DND-41 (cell line): ENCODE measurements at places on chromosomes 12 and 14.

- H3K4me3 ChIP-seq, result no peak overlapping the region
- no peak for DNase-seq
- no peaks in the 10 kb centered on the region for H3K4me1 ChIP-seq
- H3K36me3 ChIP-seq, result no peaks in the 10 kb centered on the region
Measured at GRCh38 chr14:104364830-104365229, 214.7 kb upstream of the C14orf180 start.

DNA sequence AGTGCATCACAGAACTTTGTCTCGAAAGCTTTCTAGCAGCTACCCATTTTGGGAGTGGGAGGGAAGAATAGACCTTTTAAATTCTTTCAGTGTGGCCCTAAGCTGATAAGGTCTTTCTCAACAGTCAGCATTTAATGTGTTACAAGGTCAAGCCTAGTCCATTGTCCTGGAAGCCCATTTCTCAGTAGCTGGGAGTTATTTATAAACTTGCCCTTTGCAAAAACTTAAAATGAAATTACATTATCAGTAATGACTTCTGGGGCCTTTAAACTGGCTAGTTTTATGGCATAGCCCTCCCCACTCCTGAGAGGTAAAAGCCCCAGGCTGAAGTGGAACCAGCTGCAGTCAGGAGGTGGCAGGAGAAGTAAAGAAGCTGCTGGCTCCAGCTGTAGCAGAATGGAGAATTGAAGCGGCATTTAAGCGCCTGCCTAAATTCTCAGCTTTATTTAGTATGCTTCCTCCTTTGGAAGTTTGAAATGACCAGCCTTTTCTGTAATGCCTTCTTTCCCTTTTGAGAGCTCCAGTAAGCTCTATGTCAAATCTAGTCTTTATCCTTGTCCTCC, 12.4 kb downstream of the COPZ1 start:
- H3K4me1 ChIP-seq, result no peaks in the 10 kb centered on the region
- H3K27me3 ChIP-seq, result no peaks in the 10 kb centered on the region
- no peak for DNase-seq
- no peak overlapping the region for H3K4me3 ChIP-seq

DNA sequence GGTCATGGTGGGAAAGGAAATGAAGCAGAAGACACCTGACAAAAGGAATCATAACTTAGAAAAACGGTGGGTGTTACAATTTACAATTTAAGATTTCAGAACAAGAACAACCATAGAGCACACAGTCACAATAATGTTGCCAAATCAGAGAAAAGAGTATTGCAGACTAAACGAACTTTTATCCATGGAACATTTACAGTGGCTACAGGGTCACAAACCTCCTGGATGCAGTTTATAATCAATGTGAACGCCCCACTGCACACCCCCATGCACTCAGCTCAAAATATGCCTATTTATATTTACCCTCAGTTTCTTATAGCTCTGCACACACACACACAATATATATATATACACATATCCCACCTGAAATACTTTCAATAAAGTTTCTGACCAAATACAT, 8.0 kb downstream of the KRR1 start:
- H3K27me3 ChIP-seq, result no peaks in the 10 kb centered on the region
- H3K4me3 ChIP-seq, result no peak overlapping the region
- DNase-seq, result no peak
- peaks cover 94% of the 10 kb centered on the region for H3K36me3 ChIP-seq
- H3K27ac ChIP-seq, result no peak overlapping the region
- peaks cover 11% of the 10 kb centered on the region; the same call in 1 of the 2 replicates for H3K4me1 ChIP-seq

GRCh38 chr12:109247831-109248654, 61.0 kb downstream of the FOXN4 start:
- no peaks in the 10 kb centered on the region for H3K36me3 ChIP-seq
- H3K4me3 ChIP-seq, result no peak overlapping the region
- no peaks in the 10 kb centered on the region; the same call in 1 of the 2 replicates for H3K4me1 ChIP-seq
- H3K27ac ChIP-seq, result no peak overlapping the region
- no peak for DNase-seq

GRCh38 chr14:23916004-23916403, 37.6 kb upstream of the DHRS4 start:
- H3K36me3 ChIP-seq, result no peaks in the 10 kb centered on the region
- no peaks in the 10 kb centered on the region for H3K4me1 ChIP-seq
- no peak overlapping the region for H3K27ac ChIP-seq
- no peak for DNase-seq

- no peak overlapping the region for H3K27ac ChIP-seq
- no peak for DNase-seq
- H3K27me3 ChIP-seq, result no peaks in the 10 kb centered on the region
Measured at GRCh38 chr14:94367347-94368242, 20.8 kb downstream of the SERPINA1 start.

DNA sequence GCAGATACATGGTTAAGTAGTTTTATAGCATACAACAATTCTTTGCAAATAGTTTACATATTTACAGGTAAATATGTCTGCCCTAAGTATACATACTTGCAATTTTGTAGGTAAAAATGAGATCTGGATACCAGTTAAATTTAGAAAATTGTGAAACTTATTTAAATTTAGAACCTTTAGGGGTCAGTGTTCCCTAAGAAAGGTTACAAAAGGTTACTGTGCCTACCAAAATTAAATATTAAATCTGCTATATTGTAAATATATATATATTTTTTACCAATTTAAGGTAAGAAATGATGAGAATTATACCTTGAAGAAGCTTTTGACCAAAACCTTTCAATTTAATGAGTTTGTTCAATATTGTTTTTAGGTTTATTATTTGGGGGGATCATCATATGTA, 54.0 kb downstream of the MIPOL1 start:
- H3K4me3 ChIP-seq, result no peak overlapping the region
- no peaks in the 10 kb centered on the region for H3K4me1 ChIP-seq
- no peaks in the 10 kb centered on the region for H3K27me3 ChIP-seq

DNA sequence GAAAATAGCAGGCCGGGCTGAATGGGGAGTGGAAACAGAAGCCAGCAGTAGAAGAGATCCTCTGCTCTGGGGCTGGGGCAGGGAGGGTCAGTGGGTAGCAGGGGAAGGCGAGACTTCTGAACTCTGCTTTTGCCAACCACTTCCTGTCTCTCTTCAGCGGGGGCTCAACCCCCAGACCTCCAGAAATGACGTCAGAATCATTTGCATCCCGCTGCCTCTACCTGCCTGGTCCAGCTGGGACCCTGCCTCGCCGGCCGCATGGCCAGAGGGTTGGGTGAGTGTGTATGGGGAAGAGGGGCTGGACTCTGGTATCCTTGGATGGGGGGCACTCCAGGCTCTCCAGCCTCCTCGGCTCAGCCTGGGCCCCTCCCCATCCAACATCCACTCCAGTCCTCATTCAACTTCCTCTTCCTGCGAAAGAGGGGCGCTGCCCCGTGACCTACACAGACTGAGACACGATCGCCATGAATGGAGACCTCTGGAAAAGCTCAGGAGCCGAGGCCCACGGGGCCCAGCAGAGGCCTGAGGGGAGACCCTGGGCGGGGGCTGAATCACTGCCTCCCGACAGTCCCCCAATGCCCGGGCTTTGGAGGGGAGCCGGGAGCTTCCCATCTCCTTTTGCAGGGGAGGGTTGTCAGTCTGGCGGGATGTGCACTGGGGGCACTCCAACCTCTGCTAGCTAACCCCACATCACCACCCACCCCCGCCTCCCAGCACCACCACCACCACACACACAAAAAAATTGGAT, 458 bp upstream of the HOXC4 start:
- H3K4me1 ChIP-seq, result 0 out of 2 replicates have a peak, but pooled peaks cover 6% of the 10 kb centered on the region
- peak; percentile 12 for DNase-seq
- peaks cover 48% of the 10 kb centered on the region for H3K27me3 ChIP-seq
- no peak overlapping the region for H3K4me3 ChIP-seq
- H3K36me3 ChIP-seq, result no peaks in the 10 kb centered on the region
- H3K27ac ChIP-seq, result no peak overlapping the region

GRCh38 chr12:11719678-11720099, 70.2 kb downstream of the ETV6 start:
- no peak overlapping the region for H3K27ac ChIP-seq
- no peak for DNase-seq
- no peak overlapping the region for H3K4me3 ChIP-seq
- H3K27me3 ChIP-seq, result no peaks in the 10 kb centered on the region

DNA sequence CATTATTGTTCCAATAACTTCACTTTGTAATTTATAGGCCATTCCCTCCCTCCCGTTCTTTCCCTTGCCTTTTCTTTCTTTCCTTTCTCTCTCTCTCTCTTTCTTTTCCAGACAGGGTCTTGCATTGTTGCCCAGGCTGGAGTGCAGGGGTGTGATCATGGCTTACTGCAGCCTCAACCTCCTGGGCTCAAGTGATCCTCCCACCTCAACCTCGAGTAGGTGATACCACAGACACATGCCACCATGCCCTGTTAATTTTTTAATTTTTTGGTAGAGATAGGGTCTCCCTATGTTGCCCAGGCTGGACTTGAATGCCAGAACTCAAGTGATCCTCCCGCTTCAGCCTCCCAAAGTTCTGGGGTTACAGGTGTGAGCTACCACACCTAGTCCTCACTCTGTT, 6.8 kb upstream of the POU6F1 start:
- no peak for DNase-seq
- no peaks in the 10 kb centered on the region for H3K27me3 ChIP-seq
- H3K4me1 ChIP-seq, result no peaks in the 10 kb centered on the region
- H3K36me3 ChIP-seq, result no peaks in the 10 kb centered on the region
- H3K27ac ChIP-seq, result no peak overlapping the region
- H3K4me3 ChIP-seq, result no peak overlapping the region

- H3K27me3 ChIP-seq, result no peaks in the 10 kb centered on the region
- no peaks in the 10 kb centered on the region for H3K4me1 ChIP-seq
- no peak overlapping the region for H3K27ac ChIP-seq
- DNase-seq, result no peak
- H3K36me3 ChIP-seq, result no peaks in the 10 kb centered on the region
Measured at GRCh38 chr12:18323159-18323558, 61.8 kb downstream of the PIK3C2G start.

- no peaks in the 10 kb centered on the region for H3K36me3 ChIP-seq
- no peaks in the 10 kb centered on the region for H3K4me1 ChIP-seq
- H3K27ac ChIP-seq, result no peak overlapping the region
Measured at GRCh38 chr12:105507311-105508038, 177.0 kb downstream of the C12orf75 start.

- DNase-seq, result no peak
- H3K4me3 ChIP-seq, result no peak overlapping the region
Measured at GRCh38 chr14:99698642-99699041, 14.5 kb downstream of the CYP46A1 start.
